ENCODE measurements at places on chromosomes 1 and 21.
A peak's percentile ranks its signal among the peaks of the same experiment; 100 is the strongest.

GRCh38 chr1:150555971-150556865, 7.0 kb downstream of the ADAMTSL4 start:
- no peak for DNase-seq

DNA sequence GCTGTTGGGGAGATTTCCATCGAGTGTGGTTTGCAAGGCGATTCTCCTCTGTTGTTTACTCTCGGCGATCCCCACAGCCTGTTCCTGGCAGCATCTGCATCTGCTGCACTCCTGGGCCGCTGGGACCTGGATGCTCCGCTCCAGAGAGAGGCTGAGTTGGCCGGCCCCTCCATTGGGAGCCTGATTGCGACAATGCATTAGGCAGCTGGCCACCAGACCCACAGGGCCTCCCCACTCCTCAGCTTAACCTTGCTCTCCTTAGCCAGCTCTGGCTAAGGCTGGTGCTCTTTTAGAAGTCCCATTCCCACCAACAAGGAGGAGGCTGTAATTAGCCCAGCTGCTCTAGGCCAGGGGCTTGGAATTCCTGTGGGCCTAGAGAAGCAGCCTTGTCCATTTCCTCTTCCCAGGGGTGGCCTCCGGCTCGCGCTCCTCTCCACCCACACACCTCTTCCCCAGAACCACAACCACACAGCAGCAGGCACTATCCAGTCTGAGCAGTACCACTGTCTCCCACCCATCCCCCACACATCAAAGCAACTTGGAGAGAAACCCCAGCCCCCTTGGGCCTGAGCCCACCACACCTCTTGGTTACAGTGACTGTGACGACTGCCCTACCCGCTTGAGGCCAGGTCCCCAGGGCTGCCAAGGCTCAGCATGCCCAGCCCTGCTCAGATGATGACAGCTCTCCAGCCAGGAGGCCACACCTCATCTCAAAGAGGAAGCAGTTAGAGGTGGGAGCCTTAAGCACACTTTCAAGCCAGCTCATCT, 193.8 kb upstream of the EDN2 start:
- no peak for DNase-seq

- no peak for DNase-seq
Observed at GRCh38 chr1:166484871-166485270, 318.1 kb upstream of the FAM78B start.

- DNase-seq: no peak
Observed at GRCh38 chr1:171300401-171300800, 13.6 kb upstream of the FMO4 start.

GRCh38 chr1:236143104-236143948, 987 bp downstream of the GPR137B start:
- DNase-seq: peak; percentile 24

DNA sequence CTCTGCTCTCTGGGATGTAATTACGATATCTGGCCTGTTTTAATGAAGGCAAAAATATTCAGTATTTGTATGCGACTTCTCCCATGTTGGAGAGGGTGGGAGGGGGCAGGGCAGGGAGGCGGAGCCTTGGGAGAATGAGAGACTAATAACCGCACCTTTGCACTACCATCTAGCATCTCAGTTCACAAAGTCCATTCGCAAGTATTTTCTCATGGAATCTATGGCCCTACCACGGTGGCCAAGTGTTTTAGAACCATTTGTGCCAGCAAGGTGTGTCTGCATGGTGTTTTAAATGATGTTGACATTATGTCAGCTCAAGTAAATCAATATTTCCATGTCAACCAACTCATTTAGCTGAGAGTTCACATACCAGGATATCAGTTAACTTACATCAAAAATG, 14.3 kb upstream of the BLACAT1 start:
- DNase-seq: no peak

DNA sequence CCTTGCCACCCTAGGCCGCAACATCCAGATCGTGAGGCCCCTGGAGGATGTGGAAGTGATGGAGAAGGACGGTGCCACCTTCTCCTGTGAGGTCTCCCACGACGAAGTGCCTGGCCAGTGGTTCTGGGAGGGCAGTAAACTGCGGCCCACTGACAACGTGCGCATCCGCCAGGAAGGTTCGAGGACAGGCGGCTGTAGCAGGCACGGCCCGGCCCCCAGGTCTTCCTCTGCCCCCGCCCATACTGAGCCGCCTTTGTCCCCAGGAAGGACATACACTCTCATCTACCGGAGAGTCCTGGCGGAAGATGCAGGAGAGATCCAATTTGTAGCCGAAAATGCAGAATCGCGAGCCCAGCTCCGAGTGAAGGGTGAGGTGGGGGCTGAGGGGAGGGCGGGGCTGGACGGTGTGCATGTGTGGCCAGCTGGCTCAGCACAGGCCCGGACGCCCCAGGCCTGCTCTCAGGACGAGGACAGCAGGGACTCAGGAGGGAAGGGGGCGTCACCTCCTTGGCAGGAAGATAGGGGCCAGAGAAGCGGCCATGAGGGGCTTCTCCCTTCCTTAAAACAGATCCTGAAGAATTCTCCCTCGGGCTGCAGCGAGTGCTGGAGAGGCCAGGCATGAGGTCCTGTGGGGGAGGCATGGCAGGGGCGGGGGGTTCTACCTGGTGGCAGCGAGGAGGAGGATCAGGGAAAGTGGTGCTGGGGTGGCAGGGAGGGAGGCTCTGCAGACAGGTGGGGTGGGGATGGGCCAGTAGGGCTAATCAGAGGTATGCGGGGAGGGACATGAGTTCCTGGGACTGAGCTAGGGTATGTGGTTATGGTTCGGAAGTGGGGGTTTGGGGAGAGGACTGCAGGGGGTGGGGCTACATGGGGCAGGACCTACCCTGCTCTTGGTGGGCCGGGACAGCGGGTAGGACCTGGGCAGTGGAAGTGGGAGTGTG, 69.9 kb downstream of the OBSCN start:
- no peak for DNase-seq

- DNase-seq: peak; percentile 94
Observed at GRCh38 chr1:200896531-200897196, 2.0 kb downstream of the INAVA start.

- DNase-seq: no peak
Observed at GRCh38 chr1:48704736-48705135, 72.0 kb downstream of the BEND5 start.

GRCh38 chr1:158002022-158002630, 8.7 kb downstream of the KIRREL1 start:
- DNase-seq: no peak

GRCh38 chr1:210434223-210434622, 105.5 kb downstream of the HHAT start:
- no peak for DNase-seq

DNA sequence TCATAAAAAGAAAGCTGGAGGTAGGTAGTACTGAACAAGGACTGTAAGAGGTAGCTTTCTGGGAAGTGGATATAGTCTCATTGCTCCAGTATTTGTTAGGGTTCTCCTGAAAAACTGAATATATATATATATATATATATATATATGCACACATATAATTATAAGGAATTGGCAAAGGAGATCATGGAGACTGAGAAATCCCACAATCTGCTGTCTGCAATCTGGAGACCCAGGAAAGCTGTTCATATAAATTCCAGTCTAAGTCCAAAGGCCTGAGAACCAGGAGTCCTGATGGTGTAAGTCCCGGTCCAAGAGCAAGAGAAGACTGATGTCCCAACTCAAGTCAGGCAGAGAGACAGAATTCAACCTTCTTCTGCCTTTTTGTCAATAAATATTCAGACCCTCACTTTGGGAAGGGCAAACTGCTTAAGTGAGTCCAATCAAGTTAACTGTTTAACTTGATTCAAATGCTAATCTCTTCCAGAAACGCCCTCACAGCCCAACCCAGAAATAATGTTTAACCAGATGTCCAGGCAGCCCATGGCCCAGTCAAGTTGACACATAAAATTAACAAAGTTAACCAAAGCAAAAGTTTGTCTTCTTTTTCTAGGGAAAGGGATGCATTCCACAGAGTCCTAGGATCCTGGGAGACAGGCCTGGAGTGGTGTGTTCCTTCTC, 225.3 kb upstream of the KAZN start:
- DNase-seq: no peak

DNA sequence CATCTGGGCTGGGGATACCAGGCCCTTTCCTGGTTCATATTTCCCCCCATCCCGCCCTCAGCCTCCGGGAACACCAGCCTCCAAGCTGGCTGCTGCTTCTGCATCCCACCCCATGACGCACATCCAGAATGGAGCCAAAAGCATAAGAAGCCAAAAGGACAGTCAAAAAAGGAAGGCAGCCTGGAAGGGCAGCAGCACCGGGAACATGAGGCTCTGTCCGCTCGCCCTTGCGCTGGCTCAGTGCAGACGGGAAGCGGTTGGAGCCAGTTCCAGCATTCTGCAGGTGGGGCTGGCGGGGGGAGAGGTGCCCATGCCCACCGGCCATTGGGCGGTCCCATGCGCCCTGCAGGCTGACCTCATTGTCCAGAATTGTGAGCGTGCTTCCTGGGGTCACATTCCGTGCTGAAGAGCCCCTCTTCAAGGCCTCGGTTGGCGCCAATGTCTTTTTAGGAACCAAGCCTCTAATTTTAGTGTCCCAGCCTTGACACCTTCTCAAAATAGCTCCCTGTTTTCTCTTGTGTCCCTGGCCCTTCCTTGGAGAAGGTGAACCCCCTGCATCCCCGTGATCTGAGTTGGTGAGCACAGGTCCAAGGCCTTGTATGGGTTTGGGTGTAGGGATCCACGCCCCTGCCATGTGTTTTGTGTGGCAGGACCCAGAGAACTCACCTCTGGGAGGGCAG, 28.4 kb upstream of the NPPB start:
- DNase-seq: no peak

- no peak for DNase-seq
Observed at GRCh38 chr21:15761507-15762100, 31.8 kb downstream of the USP25 start.

GRCh38 chr1:17167786-17168090, 37.2 kb upstream of the PADI1 start:
- no peak for DNase-seq

- DNase-seq: no peak
Observed at GRCh38 chr1:2145946-2146835, 48.4 kb downstream of the FAAP20 start.

DNA sequence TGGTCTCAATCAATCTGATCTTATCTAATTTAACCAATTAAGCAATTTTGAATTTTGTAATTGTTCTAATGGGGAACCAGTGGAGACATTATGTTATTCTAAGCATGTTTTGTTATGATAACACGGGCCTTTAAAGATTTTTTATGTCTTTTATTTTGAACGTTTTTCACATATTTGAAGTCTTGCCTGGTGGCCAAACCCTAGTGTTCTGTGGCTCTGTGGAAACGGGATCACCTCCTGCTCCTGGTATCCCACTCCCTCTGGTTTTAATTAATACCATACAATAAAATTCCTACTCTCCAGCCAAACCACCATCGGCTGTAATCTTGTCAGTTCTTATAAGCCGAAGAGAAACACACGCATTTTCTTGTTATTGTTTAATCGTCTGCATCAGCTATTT, 22.9 kb upstream of the LMO4 start:
- no peak for DNase-seq

DNA sequence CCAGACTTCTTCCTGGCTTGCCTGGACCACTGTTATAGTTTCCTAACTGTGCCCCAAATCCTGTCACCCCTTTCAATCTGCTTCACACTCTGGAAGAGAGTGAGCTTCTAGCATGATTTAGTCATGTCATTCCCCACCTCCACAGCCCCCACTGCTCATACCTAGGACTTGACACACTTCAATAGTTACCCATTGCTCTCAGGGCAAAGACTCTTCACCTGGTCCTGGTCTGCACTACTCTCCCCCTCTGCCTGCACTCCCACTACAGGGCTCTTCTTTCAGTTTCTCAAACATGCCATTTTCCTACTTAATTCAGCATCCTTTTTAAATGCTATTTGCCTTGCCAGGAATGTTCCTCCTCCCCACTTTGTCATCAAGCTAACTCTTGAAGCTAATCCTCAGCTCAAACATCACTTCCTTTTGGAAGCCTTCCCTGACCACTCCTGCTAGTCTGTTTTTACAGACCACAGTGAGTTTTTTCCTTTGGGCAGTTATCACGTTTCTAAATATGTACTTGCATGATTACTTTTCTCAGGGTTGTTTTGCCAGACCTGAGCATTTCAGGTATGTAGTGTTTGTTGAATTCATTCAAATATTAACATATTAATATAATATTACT, 24.7 kb downstream of the CYP2J2 start:
- no peak for DNase-seq

DNA sequence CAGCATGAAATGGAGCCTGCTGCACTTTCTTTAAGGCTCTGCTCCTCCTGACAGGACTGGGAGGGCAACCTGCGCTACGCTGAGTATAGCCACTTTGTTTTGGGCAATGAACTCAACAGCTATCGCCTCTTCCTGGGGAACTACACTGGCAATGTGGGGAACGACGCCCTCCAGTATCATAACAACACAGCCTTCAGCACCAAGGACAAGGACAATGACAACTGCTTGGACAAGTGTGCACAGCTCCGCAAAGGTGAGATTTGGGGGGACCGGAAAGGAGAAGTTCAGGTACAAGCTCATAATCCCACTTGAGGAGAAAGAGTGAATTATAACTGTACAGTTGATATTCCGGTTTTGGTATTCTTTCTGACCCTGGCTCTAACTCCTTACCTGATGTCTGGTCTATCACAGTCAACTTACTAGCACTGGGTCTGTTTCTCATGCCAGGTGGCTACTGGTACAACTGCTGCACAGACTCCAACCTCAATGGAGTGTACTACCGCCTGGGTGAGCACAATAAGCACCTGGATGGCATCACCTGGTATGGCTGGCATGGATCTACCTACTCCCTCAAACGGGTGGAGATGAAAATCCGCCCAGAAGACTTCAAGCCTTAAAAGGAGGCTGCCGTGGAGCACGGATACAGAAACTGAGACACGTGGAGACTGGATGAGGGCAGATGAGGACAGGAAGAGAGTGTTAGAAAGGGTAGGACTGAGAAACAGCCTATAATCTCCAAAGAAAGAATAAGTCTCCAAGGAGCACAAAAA, 5.4 kb downstream of the ANGPTL7 start:
- no peak for DNase-seq

DNA sequence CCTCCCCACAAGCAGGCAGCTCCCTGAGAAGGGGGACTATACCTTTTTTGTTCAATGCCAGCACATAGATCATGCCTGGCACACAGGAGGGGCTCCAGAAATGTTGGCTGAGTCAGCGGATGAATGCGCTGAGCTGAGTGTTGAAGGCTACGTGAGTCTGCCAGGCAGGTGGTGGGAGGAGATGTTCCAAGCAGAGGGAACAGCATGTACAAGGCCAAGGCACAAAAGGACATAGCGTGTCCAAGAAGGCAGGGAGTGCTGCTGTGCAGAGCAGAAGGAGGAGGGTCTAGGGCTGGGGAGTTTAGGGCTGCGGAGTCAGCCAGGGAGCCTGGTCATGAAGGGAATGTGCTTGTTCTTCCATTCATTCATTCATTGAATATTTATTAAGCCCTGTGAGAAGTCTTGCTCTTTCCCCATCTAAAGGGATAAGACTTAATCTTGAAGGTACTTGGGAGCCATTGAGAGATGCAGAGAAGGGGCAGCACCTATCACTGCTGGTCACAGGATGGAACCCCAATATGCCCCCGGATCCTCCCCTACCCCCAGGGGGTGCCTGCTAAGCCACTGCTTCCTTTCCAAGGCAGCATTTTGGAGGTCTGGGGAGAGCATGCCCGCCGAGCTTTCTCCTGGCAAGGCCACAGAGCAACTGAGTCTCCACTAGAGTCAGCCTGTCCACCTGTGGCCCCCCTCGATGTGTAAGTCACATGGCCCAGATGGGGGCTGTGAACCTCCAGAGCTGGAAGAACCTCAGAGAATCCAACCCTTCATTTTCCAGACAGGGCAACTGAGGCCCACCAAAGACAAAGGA, 31.2 kb upstream of the LAPTM5 start:
- DNase-seq: no peak

GRCh38 chr1:80445033-80445432, 1355.7 kb upstream of the ADGRL2 start:
- no peak for DNase-seq

All from ACHN (cell line).